ENCODE measurements at places on chromosomes 3 and 15.

DNA sequence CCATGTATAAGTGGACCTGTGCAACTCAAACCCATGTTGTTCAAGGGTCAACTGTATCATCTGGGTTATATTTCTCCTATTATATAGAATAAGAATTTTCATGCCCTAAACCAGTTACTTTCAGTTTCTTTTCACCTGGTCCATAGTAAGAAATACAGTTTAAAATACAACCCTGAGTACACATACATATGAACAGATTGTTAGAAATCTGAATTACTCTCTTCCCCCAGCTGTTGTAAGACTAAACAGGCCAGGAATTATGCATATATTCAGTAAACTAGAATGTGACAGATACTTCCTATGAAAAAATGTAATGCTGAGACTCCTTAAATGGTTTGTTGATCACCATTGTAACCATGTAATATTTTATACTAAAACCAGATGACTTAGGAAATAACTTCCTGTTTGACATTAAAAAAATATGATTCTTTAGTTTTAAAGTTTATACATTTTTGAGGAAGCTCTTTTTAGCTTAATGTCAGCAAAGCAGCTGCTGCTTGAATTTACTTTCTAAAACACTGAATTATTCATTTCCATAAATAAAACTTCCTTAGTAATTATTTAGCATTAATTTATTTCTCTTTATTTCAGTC lies 52.5 kb upstream of the ZCWPW2 start:
- DNase-seq = no peak

DNA sequence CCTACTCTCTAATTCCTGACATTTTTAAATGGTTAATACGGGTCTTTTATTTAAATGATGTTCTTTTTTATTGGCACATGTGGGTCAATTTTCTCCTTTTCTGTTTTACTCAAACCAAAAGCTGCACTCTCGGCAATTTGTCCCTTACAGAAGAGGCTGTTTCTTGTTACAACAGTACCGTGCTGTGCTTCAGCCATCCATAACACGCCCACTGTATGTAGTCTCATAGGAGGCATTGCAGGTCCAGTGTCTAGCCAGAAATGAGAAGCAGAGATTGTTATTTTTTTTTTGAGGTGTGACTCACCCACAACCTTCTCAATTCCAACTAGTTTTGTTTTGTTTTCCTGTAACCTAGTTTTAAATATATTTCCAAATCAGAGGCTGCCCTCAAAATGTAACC lies 164.6 kb downstream of the GMNC start:
- DNase-seq = no peak

DNA sequence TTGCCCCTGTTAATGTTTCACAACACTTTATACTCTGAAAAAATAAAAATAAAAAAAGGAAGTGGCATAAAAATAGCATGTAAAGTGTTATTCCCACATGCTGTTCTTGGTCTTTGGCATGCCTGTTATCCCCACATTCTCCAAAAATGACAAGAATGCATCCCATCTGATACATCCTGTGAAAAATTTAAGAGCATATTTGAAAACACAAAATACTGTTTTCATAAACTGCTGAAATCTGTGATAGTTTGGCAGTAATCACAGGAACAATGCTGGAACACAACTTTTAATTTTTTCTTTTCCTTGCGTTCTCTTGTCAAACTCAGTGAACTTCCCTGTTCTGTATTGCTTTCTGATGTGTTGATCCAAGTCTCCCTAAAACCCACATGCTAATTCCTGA lies 288.8 kb downstream of the ROBO2 start:
- no peak for DNase-seq

GRCh38 chr3:106577241-106577640 lies 708.4 kb upstream of the CBLB start:
- DNase-seq = no peak

GRCh38 chr3:186137051-186137685 lies 28.3 kb upstream of the ETV5 start:
- DNase-seq = no peak

- no peak for DNase-seq
Observed at GRCh38 chr3:127078626-127079025, 95.7 kb downstream of the PLXNA1 start.

GRCh38 chr3:139518306-139518705 lies 21.2 kb downstream of the RBP1 start:
- no peak for DNase-seq

GRCh38 chr3:147775816-147776530 lies 366.8 kb downstream of the ZIC1 start:
- DNase-seq = no peak

- no peak for DNase-seq
Observed at GRCh38 chr15:39365161-39365560, 215.7 kb upstream of the THBS1 start.

GRCh38 chr15:64858021-64858575 lies 16.4 kb downstream of the PLEKHO2 start:
- DNase-seq = no peak

GRCh38 chr15:69849232-69849610 lies 248.5 kb downstream of the TLE3 start:
- DNase-seq = no peak

DNA sequence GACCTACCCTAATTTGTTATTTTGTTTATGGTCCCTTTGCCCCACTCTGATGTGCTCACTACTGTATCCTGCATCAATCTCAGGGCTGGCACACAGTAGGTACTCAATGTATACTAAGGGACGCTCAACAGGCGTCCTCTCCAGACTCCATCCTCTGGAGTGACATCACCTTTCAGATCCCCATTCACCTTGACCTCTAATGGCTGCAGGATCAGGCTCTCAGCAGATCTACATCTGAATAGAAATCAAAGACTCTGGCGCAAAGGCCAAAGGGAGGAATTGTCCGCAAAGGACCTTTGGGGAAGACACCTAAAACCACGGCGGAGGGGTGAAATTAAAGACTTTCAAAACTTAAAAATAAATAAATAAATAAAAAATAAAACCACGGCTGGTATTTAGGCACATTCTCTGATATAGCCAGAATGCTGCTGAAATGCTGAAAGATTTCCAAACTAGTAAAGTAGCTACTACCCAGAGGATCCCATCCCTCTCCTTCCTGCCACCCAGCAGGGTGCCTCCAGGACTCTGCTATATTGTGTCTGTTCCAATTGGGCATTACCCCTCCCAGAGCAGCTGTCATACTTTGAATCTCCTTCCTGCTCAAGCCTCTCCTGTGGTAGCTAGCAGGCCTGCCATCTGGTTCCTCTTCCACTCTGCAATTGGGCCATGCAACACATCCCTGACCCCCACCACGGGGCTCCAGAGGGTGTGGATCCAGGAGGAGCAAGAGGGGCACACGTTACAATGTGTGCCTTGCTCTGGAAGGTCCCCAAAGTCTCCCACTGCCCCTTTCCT lies 6.1 kb downstream of the SHF start:
- no peak for DNase-seq

GRCh38 chr3:187281191-187281714 lies 10.3 kb downstream of the MASP1 start:
- DNase-seq = no peak

GRCh38 chr15:97115761-97116070 lies 785.2 kb downstream of the NR2F2 start:
- no peak for DNase-seq

- no peak for DNase-seq
Observed at GRCh38 chr3:184559336-184559735, 2.2 kb upstream of the EPHB3 start.

GRCh38 chr3:106768941-106769480 lies 608.2 kb upstream of the CCDC54 start:
- no peak for DNase-seq

DNA sequence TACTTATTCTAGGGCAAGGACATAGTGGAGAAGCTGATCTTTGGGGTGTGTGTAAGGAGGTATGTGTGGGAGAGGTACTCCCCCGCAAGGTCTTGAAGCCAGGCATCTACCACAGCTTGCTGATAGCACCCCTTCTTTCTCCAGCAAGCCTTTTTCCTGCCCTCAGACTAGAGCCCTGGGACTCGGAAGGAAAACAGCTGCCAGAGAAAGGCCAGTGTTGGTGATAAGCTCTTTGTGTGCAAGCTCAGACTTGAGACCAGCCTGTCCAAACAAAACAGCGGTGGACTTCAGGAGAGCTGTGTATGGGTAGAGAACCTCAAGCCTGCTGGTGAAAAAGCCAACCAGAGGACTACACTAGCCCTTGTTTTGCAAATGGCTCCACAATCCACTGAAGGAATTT lies 1028.6 kb downstream of the MCTP2 start:
- peak; percentile 71 for DNase-seq

- no peak for DNase-seq
Observed at GRCh38 chr3:171649911-171650592, 160.2 kb downstream of the PLD1 start.

DNA sequence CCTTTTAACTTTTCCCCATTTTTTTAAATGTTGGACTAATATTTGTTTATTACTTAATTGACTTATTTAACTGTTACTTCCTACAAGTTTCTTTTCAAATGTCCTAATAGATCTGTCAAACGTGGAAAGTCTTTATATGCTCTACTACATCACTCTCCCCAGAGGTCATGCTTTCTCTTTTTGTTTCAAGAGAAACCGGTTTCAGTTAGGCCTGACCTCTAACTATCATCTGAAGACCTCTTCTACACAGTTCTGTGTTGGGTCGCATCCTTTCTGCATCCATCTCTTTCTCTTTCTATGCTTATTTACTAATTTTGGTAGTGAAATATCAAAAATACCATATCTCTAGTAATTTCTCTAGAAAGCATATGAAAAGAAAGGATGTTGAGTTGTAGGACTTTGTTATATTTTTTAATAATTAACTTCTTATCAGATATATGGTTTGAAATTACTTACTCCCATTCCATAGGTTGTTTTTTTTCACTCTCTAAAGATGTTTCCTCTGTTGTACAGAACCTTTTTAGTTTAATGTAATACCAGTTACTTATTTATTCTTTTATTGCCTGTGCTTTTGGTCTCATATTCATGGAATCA lies 781.2 kb upstream of the ARPP21 start:
- no peak for DNase-seq

GRCh38 chr3:184694716-184695115 lies 17.1 kb downstream of the MAGEF1 start:
- DNase-seq = no peak

DNA sequence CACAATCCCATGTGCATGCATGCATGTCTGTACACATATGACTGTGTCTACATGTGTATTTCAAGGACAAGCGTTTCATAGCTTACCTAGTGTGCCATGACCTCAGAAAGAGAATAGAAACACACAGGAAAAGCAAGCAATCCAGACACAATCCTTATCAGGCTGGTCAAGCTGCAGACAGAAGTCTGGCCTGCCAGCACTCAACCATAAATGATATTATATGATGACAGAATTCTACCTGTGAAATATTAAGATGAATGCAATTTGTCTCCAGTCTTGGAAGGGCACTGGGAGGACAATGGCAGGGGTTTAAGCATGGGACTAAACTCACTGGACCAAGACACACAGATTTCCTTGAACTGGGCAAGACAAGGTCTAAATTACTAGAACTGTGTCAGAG lies 50.9 kb upstream of the ARL6 start:
- DNase-seq = no peak

DNA sequence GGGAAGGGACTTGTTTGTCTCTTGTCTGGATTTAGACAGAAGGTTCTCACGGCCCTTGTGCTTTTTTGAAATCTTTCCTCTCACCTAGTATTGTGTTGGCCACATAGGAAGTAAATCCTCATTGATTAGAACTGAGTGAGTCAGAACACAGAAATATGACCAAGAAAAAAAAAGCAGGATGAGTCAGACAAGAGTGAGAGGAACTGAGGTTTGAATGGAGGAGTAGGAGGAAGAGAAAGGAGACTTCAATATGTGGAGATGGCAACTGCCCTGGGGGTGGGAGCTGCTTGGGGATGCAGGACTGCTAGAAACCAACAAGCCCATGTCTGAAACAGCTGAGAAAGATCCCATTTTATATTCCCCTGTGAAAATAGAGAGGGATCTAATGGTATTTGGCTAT lies 194.1 kb upstream of the ZBTB20 start:
- DNase-seq = no peak

DNA sequence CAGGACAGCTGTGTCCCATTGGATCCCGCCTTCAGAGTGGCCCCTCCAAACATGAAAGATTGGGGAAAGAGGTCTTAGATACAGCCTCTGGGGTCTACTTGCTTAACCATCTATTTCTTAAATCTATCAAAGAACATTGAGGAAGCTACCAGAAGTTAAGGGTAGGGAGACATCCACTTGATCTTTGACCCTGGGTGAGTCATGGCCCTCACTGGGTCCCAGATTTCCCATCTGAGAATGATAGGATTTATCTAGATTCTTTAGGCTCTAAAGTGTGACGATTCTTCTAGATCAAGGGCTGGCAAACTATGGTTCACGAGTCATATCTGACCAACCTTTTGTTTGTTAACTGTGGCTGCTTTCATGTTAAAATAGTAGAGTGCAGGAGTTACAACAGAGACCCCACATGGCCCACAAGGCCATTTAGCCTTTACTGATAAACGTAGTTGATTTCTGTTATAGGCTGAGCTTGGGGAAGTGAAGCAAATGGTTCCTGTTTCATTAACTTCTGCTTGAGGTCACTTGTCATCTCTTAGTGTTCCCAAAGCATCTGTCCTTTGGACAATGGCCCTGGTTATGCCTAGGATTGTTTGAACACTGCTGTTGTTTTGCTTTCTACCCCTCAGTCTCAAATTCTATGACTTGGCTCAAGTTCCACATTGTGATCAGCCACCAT lies 8.0 kb downstream of the MUC13 start:
- DNase-seq = no peak

DNA sequence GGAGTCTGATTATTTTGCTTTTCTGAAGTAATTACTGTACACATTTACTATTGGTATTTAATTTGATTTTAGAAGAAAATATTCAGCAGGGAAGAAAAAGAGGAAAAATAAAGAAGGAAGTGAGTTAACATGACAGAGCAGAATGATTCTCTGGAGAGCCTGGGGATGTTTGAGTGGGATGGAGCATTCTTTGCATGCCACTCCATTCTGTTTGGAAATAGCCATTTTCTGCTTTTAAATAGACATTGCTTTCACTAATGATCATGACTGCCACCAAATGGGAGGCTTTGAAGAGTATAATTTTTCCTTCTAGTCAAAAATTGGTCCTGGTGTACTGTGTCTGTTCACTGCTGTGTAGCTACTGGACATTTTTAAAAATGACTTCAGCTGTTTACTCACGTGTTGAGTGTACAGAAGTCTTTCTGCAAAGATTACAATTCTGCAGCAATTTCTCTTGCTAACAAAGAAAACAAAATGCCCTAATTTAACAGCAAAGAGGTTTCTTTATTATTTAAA lies 196.1 kb downstream of the RYR3 start:
- DNase-seq = no peak

DNA sequence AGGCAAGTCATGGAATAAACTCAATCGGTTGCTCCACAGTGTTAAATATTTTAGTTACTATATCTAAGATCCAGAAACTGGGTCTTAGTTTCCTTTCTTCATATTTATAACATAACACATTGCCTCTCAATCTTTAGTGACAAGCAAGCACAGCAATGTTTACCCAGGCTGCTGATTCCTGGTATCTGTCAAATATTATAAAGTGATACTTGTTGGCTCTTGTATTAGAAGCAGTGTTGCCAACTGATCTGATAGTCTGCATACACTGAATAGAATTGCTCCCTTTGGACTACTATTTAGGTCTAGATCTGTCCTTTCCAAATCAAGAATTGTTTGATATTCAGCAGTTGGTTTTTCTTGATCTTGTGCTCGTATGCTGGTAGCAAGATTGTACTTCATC lies 7.2 kb upstream of the HHLA2 start:
- DNase-seq = no peak

Measured in tibial artery (tissue), 4 donors.